ENCODE measurements at places on chromosomes 5 and 9.

- no peak for DNase-seq
Observed at GRCh38 chr9:89461265-89461664, 36.6 kb downstream of the SEMA4D start.

- DNase-seq = no peak
Observed at GRCh38 chr9:33341182-33341581, 50.9 kb downstream of the NFX1 start.

DNA sequence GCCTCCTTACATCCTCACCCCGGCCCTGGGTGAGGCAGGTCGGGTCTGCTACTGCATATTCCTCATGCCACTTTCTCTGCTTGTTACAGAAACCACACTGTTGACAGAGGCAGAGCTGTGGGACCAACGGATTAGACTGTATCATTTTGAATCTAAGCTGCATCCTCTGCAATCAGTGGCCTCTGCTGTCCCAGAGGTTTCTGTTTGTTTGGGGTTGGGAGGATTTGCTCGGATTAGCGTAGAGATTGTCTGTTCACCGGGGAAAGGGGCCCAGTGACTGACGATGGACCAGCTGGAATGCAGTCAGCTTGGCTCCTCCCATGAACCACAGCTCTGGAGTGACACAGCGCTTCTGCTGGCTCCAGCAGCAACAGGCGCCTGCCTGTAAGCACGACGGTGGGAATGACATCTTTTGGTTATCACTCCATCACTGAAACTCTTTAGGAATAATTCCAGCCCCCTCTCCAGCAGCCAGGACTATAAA, 37.3 kb upstream of the ADRA1B start:
- no peak for DNase-seq

DNA sequence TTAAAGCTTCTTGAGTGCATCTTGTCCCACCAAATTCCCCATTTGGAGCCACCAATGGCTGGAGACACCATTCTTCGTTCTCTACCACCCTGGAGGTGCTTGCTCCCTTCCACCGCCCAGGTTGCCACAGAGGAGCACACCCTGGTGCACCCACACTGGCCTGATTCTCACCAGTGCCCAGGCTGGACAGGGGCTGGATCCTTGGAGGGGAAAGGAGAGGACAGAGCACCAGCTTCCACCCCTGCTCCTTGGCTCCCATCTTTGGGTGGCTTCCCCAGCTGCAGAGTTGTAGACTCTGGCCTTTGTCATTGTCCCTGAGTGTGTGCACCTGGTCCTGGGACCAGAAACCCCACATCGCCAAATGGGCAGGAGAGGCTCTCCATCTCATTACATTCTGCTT, 21.9 kb upstream of the CTSV start:
- DNase-seq = no peak

DNA sequence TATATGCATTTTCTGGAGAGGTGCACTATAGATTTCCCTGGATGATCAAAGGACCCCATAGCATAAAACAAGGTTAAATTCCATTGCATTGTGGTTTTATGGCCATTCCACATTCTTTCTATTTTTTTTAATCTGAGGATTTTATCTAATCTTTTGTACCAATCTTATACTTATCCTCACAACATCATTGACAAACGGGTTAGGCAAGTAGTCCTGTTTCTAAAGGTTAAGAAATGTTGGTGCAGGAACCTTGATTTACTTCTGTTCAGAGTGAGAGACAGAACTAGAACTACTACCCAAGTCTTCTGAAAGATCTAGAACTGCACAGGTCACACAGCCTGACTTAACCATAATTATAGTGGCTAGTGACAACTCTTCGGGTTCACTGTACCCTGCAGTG, 5.7 kb upstream of the DAB2 start:
- no peak for DNase-seq

DNA sequence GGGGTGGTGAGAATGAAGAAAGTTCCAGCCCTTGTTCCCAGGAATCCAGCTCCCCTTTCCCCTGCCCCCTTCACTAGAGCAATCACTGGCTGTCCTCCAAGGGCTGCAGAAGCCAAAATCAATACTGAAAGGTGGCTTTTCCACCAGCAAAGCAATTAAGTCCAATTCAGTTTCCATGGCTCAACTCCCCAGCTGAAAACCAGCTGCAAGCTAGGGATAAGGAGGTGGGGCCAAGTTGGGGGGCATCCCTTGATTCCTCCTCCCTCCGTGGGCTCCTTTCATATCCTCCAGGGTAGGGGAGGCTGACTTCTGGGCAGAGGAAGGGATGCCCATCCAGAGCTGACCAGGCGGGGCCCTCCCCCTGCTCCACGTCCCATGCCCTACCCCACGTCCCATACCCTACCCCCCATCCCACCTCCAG, 22.7 kb downstream of the CAMK2A start:
- DNase-seq = no peak

- no peak for DNase-seq
Observed at GRCh38 chr5:158373608-158374395, 514.9 kb upstream of the CLINT1 start.

GRCh38 chr9:69474821-69475220, 149.8 kb downstream of the ENTREP1 start:
- no peak for DNase-seq

DNA sequence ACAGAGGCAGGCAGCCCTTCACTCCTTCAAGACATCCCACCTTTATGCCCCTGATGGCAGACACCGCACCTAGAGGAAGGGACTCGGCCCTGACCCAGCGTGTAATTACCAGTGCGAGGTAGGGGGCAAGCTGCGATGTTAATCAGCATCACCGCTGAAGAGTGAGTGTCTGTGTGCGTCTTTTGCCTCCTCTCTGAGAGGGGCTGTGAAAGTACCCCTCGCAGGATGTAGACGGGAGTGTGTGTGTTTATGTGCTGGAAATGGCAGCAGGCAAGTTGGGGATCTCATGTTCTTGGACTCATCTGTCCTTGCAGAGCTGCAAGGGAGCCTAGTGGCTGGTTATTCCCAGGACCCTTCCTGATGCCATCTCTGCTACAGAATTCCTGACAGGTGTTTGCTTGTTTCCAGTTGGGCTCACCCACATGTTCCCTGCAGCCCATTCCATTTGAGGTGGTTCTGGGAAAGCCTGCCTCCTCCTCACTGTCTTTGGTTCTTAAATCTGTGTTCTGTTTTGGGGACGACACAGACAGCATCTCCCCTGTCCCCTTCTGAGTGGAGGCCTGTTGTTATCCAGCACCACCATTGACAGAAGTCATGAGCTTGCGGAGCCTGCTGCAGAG, 70.5 kb downstream of the ZNF618 start:
- DNase-seq = no peak

- DNase-seq = no peak
Observed at GRCh38 chr5:118554981-118555380, 433.4 kb downstream of the DTWD2 start.

- DNase-seq = no peak
Observed at GRCh38 chr5:130992621-130993020, 172.4 kb downstream of the HINT1 start.

DNA sequence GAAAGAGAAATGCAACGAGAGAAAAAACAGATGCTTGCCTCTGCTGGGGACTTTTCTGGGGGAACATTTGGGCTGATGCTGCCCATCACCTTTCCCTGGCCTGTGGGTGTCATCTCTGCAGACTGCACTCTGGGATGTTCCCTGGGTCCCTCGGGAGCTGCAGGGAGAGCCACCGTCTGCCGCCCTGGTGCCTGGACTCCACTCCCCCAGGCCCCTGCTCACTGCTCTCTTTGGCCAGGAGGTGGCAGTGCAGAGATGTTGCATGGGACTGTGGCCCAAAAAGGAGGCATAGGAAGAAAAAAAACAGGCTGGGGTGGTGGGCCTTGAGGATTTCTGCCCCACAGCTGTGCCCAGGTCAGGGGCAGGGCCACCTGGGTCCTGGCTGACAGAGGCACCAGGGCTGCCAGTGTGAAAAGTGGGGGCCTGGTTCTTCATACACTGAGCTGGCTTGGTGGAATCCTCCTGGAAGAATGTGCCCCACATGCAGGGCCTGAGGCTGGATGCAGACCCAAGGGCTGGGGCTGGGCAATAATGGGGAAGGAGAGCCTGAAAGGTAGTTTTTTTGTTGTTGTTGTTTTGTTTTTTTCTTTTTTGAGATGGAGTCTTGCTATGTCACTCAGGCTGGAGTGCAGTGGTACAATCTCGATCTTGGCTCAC, 353.6 kb downstream of the SLIT3 start:
- no peak for DNase-seq

GRCh38 chr5:74916831-74917710, 50.9 kb upstream of the FAM169A start:
- DNase-seq = no peak

DNA sequence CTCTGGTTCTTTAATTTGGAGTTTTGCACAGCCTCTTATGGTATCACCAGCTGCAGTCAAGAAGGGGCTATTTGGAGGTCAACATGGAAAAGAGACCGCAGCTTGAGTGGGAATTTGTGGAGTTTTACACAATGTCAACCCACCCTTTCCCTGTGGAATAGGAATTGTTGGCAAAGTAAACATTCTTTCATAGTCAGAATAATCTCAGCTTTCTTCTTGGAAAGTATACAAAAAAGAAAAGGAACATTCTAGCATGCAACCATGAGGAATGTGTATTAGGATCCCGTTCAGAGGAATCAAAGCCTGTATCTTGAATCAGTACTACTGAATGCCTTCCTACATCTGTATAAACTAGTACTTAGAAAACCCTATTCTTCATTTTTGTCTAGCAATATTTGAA, 107.6 kb downstream of the LURAP1L start:
- no peak for DNase-seq

DNA sequence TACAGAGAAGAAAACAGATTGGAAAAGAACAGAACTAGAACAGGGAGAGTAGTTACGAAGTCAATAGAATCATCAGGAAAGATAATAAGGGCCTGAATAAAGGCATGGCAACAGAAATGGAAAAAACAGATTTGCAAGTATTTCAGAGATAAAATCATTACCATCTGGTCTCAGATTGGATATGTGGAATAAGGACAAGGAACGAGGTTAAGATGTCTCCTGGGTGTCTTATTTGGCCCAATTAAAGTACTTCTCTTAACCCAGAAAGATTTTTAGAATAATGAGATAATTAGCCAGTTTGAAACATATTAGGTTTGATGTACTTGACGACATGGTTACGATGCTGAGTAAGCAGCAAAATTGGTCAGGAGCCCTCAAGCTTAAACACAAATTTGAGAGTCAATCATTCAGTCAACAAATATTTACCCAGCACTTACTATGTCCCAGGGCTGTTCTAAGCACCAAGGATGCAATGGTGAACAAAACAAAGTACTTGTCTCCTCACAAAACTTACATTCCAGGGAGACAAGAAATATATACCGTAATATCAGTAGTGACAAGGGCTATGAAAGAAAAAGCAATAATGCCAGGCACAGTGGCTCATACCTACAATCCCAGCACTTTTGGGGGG, 18.3 kb downstream of the RICTOR start:
- peak; percentile 14 for DNase-seq

DNA sequence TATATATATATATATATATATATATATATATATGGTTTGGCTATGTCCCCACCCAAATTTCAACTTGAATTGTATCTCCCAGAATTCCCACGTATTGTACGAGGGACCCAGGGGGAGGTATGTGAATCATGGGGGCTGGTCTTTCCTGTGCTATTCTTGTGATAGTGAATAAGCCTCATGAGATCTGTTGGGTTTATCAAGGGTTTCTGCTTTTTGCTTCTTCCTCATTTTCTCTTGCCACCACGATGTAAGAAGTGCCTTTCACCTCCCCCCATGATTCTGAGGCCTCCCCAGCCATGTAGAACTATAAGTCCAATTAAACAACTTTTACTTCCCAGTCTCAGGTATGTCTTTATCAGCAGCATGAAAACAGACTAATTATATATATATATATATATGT, 52.3 kb upstream of the ADAMTS2 start:
- no peak for DNase-seq

GRCh38 chr5:55172937-55173686, at the start of gene CDC20B:
TSS of gene CDC20B (minus strand) at chr5:55173177. CDS start at chr5:55173000, 177 bp downstream.
- peak; percentile 54 for DNase-seq

- no peak for DNase-seq
Observed at GRCh38 chr5:138711811-138712210, 41.4 kb upstream of the CTNNA1 start.

DNA sequence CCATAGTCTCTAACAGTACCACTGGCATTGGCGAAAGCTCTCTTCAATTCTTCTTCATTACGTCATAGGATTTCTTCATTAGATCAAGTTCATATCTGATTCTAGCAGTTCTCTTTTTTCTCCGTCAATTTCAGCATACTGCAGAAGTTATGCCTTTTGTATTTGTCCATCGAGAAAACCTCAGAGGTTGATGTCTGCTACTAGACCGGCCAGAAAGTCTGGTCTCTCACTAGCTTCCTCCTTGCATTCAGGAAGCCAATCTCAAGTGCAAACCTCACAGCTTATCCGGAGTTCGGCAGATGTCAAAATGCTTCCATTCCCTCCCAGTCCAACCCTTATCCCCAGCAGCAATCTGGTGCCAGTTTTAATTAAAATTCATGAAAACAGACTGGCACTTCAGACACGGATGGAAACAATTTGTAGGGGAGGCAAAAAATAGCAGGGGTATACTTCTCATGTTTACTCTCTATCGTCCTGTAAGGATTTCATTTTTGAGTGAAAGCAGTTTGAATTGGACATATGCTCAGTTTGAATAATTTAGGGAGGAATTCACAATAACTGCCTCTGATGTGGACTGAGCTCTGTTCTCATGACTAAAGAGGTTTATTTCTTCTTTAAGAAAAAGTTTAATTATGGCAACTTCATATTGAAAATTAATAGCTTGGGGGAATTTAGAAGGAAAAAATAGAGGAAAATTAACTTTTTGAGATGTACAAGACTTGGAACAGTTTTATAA, 56.4 kb upstream of the TMC1 start:
- DNase-seq = no peak

DNA sequence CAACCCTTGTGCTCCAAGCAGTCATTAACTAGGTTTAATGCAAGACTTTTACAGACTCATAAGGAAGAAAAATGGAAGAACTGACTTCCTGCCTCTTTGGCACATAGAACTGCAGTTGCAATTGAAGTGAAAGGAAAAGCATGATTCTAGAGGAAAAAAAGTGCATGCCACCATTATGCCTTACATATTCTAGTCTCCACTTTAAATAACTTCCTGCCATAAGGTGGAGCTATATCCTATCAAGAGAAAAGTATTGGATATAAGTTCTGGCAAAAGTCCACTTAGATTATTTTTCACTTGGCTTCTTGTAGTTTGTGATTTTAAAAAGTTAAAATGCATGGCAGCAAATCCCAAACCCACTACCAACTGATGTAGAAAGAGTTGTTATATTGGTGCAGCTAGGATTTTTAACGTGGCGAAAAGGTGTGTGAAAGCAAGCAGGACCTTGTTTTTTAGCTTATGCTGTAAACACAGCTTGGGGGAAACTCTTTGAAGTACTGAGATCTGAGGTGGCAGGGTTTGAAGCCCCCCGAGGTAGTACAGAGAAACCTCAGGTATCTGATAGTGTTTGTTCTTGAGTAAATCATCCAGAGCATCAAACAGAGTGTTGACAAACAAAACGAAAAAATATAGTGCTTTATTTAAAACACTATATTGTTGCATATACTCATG, 117.9 kb downstream of the ANXA1 start:
- DNase-seq = no peak
